ENCODE measurements at places on chromosomes 11 and 22.
A peak's percentile ranks its signal among the peaks of the same experiment; 100 is the strongest.

DNA sequence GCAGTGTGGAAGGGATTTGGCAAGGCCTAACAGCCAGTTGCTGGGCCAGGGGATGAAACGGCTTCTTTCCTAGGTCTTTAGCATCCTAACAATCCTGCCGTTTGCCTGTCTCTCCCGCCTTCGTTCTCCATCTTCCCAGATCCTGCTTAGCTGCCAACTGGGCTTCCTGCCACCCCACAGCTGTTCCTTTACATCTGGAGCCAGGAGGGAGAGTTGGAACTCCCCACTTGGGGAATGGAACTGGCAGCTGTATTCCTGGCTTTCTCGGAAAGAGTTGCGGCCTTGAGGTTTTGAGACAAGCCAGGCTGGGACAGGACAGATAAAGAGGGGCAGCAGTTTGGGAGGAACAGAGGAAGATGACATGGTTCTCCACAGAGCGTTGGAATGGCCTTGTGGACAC lies 59.6 kb downstream of the ST3GAL4 start:
- DNase-seq: peak; percentile 84

DNA sequence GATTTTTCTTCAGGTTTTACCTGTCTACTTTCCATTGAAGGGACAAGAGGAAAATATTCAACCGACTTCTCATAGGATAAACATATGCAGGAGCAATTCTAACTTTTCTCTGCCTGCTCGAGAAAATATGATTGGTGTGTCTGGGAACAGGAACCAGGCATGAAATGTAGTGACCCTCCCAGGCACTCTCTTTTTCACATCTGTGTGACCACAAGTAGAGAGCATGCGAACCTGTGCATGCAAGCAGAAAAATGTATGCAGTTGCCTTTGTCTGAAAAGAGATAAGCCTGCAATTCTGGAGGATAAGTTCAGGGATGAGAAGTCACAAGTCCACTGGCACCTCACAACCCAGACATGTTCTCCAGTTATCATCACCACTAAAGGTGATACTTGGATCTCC lies 583.5 kb upstream of the FAT3 start:
- no peak for DNase-seq

GRCh38 chr11:6473451-6474412 lies at the start of gene TRIM3:
Gene TRIM3, minus strand, starts transcription at chr11:6473941. Its CDS starts 8,246 bp downstream, at chr11:6465695.
- DNase-seq: peak; percentile 94

GRCh38 chr11:125886997-125887372 lies 483 bp upstream of the HYLS1 start:
- peak; percentile 65 for DNase-seq

DNA sequence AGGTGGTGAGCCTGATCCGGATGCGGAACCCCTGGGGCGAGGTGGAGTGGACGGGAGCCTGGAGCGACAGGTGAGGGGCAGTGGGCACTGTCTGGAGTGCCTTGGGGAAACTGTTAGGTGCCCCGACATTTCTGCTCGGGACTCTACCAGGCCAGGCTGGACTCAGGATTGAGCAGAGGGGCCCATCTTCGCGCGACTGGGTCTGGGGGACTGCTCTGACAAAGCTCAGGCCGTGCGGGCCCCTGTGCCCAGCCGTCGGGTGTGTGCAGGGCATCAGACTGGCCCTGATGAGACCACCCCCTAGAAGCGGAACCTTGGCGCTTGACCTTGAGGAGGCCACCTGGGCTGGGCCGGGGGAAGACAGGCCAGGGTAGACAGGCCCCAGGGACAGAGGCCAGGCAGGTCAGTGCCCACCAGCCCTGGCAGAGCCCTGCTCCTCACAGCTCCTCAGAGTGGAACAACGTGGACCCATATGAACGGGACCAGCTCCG lies 6.3 kb downstream of the CAPN1 start:
- no peak for DNase-seq

DNA sequence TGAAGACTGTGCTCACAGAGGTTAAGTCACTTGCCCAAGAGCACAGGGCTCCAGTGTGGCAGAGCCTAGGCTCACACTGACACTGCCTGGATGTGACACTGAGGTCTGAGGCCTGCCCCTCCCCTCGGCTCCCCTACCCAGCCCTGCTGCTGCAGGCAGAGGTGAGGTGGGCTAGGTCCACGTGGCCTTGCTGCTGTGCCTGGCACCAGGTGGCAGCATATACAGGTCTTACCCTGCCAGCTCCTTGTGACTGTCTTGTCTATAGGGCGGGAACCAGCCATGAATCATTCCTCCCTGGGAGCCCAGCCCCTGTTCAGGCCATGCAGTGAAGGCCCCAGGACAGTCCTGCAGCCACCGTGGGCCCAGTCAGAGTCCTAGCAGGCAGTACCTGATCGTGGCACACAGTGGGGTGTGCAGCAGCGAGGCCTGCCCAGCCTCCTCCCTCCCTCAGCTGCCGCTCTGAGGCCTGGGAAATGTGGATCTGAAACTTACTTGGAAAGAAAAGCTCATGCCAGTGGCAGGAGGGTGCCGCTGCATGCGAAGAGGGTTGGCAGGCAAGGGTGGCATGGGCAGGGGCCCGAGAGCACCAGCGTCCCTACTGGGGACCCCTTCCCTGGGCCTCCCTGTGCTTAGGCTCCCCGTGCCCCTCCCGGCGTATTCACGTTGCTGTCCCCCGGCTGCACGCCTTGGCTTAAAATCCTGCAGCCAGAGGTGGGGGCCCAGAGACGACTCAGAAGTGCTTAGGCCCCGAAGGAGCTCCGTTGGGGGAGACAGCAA lies 1.2 kb upstream of the CERK start:
- no peak for DNase-seq

DNA sequence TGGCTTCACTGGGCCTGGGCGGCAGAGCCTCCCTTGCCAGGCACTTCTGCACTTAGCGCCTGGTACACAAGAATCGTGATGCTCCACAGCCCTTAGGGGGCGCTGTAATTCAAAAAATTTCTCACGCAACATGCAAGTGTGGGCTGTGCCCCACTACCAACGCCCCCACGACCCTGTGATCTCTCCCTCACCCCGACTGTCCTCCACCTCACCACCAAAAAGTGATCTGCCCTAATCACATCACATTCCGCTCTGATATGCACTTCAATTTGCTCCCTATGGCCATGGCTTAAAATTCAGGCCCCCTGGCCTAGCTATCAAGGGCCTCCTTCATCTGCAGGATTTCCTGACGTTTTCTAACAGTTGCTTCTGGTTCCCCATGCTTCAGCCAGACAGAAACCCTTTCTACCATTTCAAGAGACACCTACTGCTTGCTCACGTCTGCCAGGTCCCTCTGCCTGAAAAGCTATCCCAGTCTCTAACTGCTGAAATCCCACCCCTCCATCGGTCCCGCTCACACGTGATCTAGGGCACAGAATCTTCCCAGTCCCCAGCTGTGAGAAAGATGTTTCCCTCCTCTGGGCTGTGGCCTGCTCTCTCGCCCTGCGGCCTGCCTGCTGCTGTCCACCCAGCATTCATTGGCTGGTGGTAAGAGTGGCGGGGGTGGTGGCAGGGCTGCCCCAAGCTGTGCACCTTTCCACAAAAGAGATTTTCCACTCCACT lies 27.9 kb upstream of the LRRC32 start:
- DNase-seq: peak; percentile 48

DNA sequence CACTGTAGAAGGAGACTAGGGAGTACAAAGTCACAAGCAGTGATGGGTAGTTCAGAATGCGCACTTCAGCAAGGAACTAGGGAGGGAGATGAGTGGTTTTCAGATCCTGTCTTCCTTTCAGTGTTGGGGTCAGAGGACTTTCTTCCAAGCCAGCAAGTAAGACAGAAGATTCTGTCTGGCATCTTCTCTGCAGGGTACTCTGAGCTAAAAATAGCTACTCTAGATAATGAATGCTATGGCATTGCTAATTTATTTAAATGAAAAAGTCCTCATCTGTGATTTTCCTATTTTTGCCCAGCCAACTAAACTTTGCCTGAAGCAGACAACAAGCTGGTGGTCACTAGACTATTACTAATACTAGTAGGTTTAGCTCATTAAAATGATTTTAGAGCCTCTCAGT lies 18.3 kb upstream of the ARL14EP start:
- no peak for DNase-seq

DNA sequence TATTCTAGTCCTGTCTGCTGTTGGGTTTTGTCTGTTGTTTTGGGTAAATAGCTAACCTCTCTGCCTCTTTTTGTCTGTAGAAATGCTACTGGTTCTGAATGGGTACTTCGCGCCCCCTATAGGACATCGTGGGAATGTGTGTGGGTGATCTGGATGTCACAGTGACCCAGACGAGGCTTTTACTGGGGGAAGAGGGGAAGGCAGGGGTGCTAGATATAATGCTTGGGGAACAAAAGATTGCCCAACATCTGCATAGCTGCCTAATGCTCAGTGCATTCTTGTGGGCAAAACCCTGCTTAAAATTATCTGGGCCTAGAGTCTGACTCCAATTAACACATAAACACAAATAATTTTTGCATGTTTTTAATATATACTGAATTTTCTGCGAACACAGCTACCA lies 57.7 kb downstream of the BMAL1 start:
- DNase-seq: peak; percentile 80

DNA sequence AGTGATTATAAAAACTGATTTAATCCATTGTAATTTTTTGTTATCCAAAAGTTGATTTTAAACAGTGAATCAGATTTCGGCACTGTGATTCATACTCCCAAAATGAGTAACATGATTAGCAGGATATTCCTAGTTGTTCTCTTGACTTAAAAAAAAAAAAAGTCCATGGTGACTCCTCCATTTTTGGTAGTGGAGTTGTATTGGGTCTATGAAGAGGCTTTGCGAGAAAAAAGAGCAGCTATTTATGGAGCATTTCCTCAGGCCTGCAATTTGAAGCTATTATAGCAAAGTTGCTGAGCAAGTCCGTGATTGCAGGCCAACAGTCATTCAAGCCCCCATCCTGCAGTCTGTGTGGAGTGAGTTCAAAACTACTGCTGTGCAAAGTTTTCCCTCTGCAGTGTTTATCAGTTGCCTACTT lies 28.8 kb downstream of the YAP1 start:
- DNase-seq: no peak

- no peak for DNase-seq
Observed at GRCh38 chr22:44885806-44886360, 123.9 kb downstream of the PHF21B start.

DNA sequence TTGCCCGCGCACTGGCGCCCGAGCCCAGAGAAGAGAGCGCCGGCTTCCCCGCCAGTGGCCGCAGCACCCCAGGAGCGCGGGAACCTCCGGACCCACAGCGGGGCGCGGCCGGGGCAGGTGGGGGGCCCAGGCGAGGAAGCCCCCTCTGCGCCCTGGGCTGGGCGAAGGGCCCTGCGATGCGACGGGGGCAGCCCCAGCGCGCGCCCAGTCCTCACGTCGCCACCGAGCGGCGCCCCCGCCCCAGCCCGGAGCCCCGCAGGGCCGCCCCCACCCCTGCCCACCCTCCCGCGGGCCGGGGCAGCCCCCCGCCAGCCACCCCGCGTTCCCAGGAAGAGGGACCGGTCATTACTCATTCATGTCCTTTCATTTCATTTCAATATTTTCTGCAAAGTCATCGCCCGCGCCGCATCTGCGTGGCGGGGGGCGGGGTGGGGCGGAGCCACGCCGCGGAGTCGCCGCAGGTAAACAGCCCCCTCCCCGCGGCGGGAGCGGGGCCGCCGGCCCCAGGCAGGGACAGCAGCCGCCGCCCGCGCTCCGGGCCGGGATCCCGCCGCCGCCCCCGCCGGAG lies 673 bp upstream of the PANX2 start:
- DNase-seq: peak; percentile 55

DNA sequence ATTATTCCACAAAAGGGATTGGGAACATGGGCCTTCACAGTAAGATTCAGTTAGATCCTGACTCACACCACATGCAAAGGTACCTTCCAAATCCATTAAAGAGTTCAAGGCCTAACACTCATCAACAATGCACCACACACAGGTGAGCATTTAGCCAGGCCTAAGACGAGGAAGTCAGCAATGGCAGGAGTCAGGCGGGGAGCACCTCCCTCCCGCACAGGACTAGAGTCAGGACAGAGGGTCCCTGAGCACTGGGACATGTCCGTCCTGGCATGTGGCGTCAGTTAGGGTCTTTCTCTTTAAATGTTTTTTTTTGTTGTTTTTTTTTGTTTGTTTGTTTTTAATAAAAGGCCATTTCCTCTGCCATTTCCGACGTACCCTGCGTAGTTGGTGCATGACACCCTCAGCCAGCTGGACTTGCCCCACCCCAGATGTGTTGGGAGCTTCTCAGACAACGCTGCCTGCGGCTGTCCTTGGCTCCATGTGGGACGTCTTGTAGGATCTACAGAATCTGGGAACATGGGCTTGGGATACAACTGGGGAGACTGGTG lies 1458.6 kb downstream of the BRD1 start:
- DNase-seq: no peak

GRCh38 chr11:75526192-75526541 lies 426 bp upstream of the GDPD5 start:
- peak; percentile 56 for DNase-seq

- no peak for DNase-seq
Observed at GRCh38 chr11:92793189-92793588, 176.3 kb upstream of the MTNR1B start.

GRCh38 chr11:47980907-47981621 lies 705 bp downstream of the PTPRJ start:
- peak; percentile 81 for DNase-seq

GRCh38 chr22:49764127-49764581 lies 63.5 kb downstream of the BRD1 start:
- DNase-seq: no peak

DNA sequence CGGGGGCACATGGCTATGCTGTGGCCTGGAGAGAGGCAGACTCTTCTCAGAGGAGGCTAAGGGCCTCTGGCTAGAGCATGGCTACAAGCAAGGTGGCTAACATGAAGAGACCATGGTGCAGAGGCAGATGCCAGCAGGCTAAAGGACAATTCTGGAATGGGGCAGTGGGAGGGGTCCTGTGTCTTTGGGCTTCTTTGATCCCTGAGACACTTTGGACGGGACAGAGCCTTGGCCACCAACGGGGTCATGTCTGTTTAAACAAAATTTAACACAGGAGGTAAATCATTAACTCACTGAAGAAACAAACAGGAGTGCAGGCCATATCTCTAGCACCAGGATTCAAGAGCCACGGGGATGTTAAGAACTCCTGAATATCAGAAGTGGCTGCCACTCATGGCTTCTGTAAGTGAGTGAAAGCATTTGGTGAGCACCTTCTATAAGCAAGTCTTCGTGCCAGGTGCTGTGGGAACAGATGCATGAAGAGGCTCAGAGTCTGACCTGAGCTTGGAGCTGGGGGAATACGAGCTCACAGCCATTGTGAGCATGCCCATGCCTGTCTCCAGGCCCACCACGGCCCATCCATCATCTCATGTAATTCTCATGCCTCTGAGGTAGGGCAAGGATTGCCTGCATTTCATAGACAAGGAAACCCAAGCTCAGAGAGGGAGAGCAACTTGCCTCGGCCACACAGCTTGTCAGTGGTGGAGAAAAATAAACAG lies 18.3 kb upstream of the ZNRF3 start:
- no peak for DNase-seq
